ENCODE measurements at places on chromosomes 11 and 22. TPM values are rescaled to one million over a fixed set of nuclear protein-coding genes. Genes with fewer than 3 reads are reported as not detected.

DNA sequence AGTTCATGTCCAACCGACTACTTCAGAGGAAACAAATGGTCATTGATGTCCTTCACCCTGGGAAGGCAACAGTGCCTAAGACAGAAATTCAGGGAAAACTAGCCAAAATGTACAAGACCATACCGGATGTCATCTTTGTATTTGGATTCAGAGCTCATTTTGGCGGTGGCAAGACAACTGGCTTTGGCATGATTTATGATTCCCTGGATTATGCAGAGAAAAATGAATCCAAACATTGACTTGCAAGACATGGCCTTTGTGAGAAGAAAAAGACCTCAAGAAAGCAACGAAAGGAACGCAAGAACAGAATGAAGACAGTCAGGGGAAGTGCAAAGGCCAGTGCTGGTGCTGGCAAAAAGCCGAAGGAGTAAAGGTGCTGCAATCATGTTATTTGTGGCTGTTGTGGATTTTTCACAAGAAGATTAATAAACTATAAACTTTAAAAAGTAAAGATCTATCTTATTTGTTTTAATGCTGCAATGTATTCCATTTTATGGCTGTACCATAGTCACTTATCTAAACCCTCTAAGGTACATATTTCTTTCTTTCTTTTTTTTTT, 20.1 kb upstream of the HIPK3 start:
- DNase-seq: no peak

Gene FGF4
- not detected for total RNA-seq

Gene GTSE1
- 2.0 TPM for total RNA-seq

Gene MS4A6A
- total RNA-seq: 10.4 TPM

All from suprapubic skin (tissue), 4 donors.